Activated CD8-positive, alpha-beta memory T cell treated with anti-CD3 and anti-CD28 coated beads for 36 hours (primary cell): ENCODE measurements at places on chromosomes 6 and 20. TPM values are rescaled to one million over a fixed set of nuclear protein-coding genes. Genes with fewer than 3 reads are reported as not detected.

SLC13A3 gene
- not detected for total RNA-seq

TRIM31 gene
- total RNA-seq: not detected

LTV1 gene
- total RNA-seq: 61.9 TPM

TDRD6 gene
- total RNA-seq: not detected

SYCP2 gene
- total RNA-seq: 3.9 TPM

PRR18 gene
- 0.10 TPM for total RNA-seq

LY6G5C gene
- 3.1 TPM for total RNA-seq

DLK2 gene
- total RNA-seq: 1.2 TPM

TUBE1 gene
- total RNA-seq: 37.5 TPM

HLA-DQB2 gene
- total RNA-seq: not detected

BIRC7 gene
- total RNA-seq: not detected

FANCE gene
- total RNA-seq: 22.2 TPM
